ENCODE measurements at places on chromosomes 12 and 14.

GRCh38 chr14:31336646-31337045, 83.7 kb downstream of the HEATR5A start:
- no peak for DNase-seq

DNA sequence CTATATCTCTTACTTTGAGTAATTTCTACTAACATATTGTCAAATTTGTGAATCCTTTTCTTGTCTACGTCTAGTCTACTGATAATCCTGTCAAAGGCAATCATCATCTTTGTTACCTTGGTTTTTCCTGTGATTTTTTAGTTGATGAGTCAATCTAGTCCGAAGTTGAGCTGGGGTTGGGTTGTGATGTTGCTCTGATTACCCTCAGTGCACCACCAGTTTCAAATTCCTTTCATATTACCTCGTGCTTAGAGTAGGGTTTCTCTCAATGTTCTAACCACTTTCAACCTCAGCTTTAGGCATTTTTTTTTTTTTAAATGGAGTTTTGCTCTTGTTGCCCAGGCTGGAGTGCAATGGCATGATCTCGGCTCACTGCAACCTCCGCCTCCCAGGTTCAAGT, 186.8 kb downstream of the BTG1 start:
- no peak for DNase-seq

DNA sequence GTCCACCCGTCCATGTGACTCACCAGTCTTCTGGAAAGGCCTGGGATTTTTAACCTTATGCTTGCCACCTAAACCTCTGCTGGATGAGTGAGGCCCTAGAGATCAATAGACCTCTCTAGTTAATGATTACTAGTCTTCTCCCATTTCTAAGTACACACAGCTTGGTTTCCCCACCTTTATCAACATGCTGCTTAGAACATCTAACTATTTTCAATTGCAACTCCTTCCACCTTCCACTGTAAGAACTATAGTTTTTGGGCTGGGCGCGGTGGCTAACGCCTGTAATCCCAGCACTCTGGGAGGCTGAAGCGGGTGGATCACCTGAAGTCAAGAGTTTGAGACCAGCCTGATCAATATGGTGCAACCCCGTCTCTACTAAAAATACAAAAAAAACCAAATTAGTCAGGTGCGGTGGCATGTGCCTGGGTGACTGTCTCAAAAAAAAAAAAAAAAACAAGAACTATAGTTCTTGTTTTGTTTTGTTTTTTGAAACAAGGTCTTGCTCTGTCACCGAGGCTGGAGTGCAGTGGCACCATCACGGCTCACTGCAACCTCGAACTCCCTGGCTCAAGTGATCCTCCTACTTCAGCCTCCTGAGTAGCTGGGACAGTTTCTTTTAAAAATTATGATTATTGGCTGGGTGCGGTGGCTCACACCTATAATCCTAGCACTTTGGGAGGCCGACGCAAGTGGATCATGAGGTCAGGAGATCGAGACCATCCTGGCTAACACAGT, 18.7 kb upstream of the MDM2 start:
- DNase-seq: no peak

GRCh38 chr14:71662291-71662790, 269.9 kb upstream of the RGS6 start:
- DNase-seq: no peak

- no peak for DNase-seq
Observed at GRCh38 chr12:96448300-96448699, 41.1 kb upstream of the CFAP54 start.

- DNase-seq: no peak
Observed at GRCh38 chr14:103551338-103551762, 11.1 kb downstream of the BAG5 start.

DNA sequence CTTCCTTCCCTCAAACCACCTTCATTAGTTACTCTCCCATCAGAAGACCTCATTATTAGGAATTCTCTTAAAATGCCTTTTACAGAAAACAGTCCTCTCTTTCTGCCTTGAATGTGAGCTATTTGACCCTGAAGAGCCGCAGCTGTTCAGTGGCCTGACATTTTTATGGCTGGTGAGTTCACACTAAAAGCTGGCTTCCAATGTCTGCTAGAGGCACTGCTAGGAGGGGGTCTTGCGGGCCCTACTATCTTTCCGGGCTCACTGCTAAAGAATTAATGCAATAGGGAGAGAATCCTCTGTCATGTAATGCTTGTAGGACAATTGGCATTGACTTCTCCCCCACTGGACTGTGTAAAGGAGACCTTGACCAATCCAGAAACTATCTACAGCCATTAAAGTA, 87.7 kb downstream of the GPR135 start:
- DNase-seq: no peak

DNA sequence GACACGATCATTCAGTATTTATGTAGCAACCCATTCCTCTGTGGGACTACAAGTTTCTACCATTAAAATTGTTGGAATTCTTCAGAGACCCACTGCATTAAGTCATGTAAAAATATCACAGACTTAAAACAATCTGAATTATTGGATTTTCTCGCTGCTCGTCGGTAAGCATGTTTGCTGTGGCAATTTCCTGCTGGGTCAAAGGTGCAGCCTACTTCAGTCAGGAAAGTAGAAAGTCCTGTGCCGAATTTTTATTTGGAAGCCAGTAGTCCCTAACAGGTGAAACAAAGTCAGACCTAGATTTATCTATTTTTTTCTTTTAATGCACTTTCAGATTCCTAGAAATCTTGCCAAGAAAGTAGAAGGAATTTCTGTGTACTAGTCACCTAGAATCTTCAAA, 110.4 kb upstream of the MYL2 start:
- DNase-seq: no peak

DNA sequence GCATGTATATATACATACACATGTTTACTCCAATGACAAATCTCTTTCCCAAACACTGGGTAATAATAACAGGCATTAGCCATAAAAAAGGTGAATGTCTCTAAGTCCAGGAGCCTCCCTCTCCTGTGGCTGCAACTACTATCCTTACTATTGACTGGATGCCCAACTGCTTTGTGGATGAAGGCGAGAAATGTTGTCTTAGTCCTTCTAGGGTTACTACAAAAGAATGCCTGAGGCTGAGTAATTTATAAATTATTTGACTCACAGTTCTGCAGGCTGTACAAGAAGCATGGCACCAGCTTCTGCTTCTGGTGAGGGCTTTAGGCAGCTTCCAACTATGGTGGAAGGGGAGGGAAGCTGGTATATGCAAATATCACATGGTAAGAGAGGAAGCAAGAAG, 366.0 kb upstream of the DDHD1 start:
- DNase-seq: no peak

- no peak for DNase-seq
Observed at GRCh38 chr14:87679866-87680265, 313.1 kb downstream of the GALC start.

GRCh38 chr12:72289633-72290032, 17.5 kb downstream of the TRHDE start:
- no peak for DNase-seq

GRCh38 chr14:91329486-91330014, 85.0 kb upstream of the GPR68 start:
- no peak for DNase-seq

GRCh38 chr14:87494010-87494409, 499.0 kb downstream of the GALC start:
- no peak for DNase-seq

DNA sequence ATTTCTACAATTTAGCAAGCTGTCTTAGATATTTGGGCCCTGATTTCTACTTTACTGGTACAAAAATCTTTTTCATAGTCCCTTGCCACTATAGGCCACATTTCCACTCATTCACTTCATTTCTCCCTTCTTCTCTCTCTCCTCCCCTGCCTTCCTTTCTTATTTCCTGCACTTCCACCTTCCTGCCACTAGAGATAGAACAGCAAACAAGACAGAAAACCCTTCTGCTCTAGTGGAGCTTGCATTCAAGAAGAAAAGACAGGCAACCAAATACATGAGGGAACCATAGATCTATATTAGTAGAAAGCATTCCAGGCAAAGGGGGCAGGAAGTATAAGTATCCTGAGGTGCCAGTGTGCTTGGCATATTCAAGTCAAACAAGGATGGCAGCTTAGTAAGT, 623.5 kb downstream of the FLRT2 start:
- no peak for DNase-seq

DNA sequence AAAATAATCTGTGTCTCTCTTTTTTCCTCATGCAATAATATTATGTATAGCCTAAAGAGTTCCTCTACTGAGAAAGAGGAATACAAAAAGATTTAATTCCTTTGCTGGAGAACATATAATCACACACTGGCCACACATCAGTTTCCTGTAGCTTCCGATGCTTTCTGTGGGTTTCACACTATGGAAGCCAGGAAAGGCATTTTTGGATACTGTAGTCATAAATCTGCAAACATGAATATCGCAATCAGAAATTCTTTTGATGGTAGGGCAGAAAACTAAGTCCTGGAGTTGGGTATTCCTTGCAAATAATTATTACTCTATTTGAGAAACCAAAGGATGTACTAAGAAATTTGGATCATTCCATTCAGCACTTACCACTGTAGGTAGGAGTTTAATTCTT, 260.0 kb downstream of the ACSS3 start:
- DNase-seq: no peak

DNA sequence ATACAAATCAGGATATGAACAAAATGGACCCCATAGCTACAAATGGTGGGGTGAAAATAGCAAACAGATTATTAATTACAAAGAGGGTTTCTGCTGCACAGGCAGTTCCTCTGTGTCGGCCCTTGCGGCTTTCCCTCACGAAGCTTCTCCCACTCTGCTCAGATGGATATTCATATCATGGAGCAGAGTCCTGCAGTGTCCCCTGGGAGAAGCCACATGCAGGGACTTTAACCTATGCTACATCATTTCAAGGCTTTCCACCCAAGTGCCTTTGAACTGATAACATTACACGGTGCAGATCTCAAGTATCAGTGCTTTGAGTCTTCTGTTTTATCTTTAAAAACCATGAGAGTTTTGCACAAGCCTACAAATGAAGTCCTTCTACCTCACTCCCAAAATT, 229.1 kb downstream of the PPM1H start:
- no peak for DNase-seq

- DNase-seq: no peak
Observed at GRCh38 chr14:105316968-105317510, 2.5 kb downstream of the PACS2 start.

- no peak for DNase-seq
Observed at GRCh38 chr12:23504043-23504442, 445.4 kb downstream of the SOX5 start.

DNA sequence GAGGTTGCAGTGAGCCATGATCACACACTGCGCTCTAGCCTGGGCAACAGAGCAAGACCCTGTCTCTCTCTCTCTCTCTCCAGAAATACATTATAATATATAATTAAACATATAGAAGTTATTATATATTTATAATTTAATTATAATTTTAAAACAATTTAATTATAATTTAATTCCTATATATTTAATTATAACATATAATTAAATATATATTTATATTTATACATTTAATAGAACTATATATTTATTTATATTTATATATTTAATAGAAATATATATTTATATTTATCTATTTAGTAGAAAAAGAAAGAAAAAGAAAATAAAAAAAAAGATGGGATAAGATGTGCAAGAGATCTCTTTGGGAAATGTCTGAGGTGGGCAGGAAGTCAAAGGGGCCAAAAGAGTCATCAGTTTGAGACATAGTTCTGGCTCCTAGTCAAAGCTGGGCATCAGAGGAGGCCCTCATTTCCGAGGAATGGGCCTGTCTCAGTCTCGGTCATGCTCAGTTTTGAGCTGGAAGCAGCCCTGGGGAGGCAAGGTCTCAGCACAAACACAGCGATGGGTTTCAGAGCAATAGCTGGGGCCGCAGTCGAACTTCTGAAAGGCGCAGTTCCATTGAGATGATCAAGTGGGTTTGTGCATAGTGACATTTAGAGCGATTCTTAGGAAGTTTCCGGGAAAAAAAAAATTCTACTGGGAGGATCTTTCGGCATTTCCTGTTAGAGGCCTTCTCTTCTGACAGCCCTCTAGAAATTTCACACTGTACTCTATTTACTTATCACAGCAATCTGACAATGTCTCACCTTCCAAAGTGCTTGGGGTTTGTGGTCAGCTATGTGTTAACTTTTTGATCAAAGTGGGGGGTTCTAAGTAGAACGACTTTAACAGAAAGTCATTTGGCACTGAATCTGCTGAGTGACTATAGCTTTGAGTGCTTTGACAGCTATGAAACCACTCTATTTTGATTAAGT, 58.7 kb upstream of the GZMB start:
- DNase-seq: no peak

GRCh38 chr12:103503546-103504480, 8.0 kb upstream of the C12orf42 start:
- peak; percentile 37 for DNase-seq

GRCh38 chr12:22332202-22332601, 2.3 kb downstream of the ST8SIA1 start:
- no peak for DNase-seq

DNA sequence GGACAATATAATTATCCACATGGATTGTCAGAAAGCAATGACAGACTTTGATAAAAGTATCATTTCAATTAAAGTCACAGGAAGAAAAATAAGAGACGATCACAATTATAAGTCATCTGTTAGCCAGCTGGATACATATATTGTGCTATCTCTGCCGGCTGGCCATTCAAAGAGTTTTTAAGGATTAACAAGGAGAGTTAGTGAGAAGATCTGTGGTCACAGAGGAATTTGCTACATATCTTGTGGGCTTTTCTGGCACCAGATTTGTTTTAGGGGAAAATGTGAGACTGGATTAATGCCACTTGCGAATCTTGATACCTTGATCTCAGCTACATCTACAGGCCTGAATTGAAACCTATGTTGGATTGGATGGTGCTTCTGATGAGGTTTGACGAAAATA, 90.9 kb upstream of the MANSC4 start:
- DNase-seq: no peak

DNA sequence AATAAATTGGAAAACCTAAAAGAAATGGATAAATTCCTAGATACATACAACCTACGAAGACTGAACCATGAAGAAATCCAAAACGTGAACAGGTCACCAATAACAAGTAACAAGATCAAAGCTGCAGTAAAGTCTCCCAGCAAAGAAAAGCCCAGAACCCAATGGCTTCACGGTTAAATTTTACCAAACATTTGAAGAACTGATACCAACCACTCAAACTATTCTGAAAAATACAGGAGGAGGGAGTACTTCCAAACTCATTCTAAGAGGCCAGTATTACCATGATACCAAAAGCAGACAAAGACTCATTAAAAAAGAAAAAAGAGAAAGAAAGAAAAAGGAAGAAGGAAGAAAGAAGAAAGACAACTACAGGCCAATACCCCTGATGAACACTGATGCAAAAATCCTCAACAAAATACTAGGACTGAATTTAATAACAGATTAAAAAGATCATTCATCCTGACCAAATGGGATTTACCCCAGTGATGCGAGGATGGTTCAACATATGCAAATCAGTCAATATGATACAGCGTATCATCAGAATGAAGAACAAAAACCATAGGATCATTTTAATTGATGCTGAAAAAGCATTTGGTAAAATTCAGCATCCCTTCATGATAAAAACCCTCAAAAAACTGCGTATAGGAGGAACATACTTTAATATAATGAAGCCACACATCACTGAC, 26.9 kb upstream of the CCDC88C start:
- no peak for DNase-seq

GRCh38 chr14:92475451-92476187, 38.0 kb upstream of the RIN3 start:
- peak; percentile 30 for DNase-seq
